Stimulated activated CD4-positive, alpha-beta T cell treated with anti-CD3 and anti-CD28 coated beads, TNF-alpha, amount 100 ng/mL, for 4 hours (primary cell): ENCODE measurements at places on chromosomes 3 and 15.

DNA sequence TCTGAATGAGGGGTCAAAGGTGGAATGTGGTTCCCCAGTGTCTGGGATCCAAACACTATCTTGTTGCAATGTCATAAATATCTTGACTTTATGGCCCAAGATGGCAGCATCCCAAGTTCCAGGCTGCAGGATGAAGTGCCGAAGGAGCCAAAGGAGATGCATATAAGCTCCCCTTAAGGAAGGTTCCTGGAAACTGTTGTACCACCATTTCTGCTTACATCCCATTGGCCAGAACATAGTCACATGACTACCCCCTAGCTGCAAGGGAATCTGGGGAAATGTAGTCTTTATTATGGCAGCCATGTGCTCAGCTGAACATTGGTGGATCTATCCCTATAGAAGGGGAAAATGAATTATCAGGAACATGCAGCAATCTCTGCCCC lies 54.3 kb downstream of the BDH1 start:
- DNase-seq: no peak

DNA sequence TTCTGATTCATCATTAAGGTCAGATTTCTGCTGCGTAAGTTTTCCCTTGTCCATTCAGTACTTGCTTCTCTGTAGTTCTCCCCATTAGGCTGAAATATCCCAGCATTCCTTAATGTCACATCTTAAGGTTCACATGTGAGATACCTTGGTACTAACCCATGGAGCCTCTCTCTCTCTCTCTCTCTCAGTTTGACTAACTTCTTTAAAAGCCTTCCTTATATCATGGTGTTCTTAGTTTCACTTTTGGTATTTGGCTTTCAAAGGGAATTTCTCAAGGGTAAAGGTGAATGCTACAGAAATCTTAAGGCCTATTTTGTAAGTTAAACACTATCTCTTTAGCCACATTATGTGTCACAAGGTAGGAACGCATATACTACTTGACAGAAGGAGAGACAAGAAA lies 427.3 kb upstream of the ZNF717 start:
- DNase-seq: no peak

DNA sequence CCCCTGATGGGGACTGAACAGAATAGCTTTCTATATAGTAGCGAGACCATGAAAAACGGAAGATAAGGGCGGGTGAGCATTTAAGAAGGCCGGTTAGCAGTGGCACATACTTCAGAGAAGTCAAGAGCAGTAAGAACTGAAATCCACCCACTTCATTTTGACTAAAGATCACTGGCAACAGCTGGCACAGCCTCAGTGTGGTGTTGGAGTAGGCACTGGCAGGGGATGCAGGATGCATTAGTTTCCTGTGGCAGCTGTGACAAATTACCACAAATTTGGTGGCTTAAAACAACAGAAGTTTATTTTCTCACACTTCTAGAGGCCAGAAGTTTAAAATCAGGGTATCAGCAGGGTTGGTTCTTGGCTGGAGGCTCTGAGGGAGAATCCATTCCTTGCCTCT lies 176.5 kb downstream of the ADAMTSL3 start:
- DNase-seq: no peak

DNA sequence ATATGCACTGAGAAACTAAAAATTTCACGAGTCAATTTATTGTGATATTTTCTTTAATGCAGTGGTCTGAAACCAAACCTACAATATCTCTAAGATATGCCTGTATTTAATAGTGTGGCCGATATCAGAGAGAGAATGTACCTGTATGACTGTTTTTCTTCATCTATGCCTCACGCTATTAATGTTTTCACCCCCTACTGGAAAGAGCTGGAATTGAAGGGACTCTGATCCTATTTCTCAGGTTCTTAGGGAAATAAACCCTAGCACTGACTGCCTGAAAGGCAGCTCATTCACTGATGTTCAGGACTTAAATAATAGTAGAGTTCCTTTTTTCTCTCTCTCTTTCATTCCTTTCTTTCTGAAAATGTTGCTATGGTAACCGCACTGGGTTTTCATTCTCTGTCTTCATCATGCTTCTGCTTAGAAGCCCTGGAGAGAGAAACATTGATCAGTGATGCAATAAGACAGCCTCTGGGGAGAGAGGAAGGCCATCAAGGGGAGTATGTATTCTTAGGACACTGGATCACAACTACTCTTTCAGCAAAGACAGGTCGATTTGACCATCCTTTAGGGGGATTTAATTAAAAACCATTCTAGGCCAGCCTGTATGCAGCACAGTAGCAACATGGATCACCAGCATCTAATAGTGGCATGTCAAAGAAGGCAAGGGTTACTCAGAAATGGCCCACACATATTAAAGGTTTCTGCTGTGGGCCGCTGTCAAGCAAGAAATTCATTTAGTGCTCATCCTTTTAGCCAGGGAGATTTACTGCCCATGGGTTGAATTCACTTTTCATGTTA lies 1135.7 kb downstream of the IGSF11 start:
- DNase-seq: no peak

- DNase-seq: no peak
Measured at GRCh38 chr3:53616971-53617892, 122.8 kb downstream of the CACNA1D start.

DNA sequence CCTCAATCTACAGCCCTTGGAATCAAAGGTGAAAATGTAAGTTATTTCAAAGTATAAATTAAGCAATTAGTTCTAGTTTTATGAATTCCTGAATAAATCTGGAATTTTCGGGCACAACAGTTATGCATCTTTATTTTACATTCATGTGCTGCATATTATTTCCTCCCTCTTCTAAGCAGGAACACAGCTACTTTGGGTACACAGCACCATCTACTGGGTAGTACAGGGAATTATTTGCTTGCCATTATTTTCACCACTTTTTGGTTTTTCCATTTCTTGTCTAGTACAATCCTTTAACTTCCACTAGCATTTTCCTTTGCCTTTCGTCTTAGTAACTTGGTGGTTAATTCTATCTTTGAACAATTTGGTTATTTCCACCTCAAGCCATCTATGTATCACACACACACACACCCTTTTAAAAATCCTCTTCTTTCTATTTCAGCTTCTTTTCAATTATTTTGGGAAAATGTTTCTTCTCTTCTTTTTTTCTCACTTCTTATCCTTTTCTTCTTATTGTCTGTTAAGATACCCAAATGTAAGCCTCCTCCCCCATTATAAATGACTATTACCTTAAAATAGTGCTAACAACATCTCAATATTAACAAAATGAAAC lies 451.0 kb downstream of the MFSD1 start:
- no peak for DNase-seq

GRCh38 chr15:81085213-81085612 lies 48.9 kb upstream of the CFAP161 start:
- no peak for DNase-seq

DNA sequence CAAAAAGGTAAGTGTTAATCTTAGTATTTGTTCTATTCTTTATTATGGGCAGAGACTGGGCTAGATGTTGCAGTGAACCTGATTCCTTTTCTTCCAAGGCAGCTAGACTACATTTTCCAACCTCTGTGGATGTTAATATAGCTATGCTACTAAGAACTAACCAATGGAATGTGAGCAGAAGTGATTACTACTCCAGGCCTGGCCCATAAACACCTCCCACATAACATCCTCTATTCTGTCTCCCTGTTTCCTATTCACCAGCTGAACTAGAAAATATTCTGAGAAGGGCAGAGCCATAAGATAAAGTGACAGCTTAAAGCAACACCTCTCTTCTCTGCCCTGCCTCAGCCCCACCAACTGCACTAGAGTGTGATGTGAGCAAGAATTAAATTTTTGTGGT lies 29.4 kb downstream of the CD200R1L start:
- no peak for DNase-seq

- no peak for DNase-seq
Measured at GRCh38 chr15:92653366-92653765, 2.2 kb downstream of the FAM174B start.

GRCh38 chr3:16523778-16524177 lies 10.3 kb upstream of the RFTN1 start:
- DNase-seq: no peak

- no peak for DNase-seq
Measured at GRCh38 chr3:140848666-140849065, 93.0 kb upstream of the SLC25A36 start.

DNA sequence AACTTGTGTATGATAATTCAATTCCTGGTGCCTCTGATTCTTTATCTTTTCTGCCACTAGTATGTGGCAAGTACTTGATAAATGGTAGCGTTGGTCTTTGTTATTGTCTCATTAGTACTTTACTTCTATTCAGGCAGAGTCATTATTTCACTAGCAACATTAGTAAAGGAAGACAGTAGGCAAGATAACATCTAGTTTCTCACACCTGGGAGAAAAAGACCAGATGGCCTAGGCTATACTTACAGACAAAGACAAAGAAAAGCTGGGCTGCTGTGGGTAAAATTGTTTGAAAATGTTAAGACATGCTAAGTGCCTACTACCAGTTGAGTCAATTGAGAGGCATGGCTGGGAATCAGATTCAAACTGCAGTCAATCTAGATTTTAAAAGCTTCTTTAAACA lies 198.7 kb upstream of the CMC1 start:
- no peak for DNase-seq

DNA sequence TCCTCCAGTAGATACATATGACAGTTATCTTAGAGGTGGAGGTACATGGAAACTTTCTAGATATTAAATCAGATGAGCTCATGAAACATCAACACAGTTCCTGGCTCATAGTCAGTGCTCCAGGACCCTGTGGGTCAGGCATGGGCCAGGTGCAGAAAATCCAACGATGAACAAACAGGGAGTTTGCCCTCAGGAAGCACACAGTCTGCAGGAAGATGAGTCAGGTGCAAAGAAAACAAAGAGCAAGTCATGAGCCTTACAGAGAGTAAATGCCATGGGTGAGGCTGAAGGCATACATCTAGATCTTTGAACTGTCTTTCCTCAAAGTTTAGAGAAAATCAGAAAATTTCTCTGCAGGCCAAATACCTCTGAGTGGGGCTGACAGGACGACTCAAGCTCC lies 184.2 kb upstream of the TPM1 start:
- DNase-seq: no peak

GRCh38 chr3:121718205-121718846 lies 31.2 kb downstream of the GOLGB1 start:
- no peak for DNase-seq

DNA sequence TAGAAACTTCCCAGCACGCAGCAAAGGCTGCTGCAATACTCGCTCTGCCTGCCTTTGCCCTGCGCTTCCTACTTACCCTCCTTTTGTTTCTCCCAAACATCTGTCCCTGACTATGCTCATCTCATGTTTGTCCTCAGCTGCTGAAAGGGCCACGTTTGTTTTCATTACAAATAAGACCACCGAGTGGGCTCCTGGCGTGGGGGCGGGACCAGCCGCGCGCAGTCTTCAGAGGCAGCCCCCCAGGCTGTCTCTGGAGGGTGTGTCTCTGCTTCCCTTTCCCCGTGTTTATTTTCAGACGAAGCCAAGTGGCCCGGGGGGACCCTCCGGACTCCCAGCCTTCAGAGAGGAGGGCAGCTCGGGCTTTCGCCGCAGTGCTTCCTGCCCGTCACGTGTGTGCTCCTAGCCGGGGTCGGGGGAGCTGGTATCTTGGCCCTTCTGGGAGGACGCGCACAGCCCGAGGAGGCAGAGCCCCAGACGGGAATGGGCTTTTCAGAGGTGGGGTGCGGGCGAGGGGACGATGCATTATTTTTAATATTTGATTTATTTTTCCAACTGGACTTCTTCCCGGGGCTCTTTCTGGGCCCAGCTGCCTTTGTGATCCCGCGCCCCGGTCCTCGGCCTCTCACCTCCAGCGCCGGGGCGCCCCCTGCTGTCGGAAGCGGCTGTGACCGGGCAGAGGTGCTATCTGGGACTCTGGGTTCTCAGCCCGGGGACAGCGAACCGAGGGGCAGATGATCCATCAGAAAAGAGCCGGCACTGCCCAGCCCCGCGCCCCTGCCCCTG lies 70.0 kb upstream of the CGNL1 start:
- DNase-seq: peak; percentile 69

- no peak for DNase-seq
Measured at GRCh38 chr15:48862705-48863104, 15.2 kb upstream of the EID1 start.

DNA sequence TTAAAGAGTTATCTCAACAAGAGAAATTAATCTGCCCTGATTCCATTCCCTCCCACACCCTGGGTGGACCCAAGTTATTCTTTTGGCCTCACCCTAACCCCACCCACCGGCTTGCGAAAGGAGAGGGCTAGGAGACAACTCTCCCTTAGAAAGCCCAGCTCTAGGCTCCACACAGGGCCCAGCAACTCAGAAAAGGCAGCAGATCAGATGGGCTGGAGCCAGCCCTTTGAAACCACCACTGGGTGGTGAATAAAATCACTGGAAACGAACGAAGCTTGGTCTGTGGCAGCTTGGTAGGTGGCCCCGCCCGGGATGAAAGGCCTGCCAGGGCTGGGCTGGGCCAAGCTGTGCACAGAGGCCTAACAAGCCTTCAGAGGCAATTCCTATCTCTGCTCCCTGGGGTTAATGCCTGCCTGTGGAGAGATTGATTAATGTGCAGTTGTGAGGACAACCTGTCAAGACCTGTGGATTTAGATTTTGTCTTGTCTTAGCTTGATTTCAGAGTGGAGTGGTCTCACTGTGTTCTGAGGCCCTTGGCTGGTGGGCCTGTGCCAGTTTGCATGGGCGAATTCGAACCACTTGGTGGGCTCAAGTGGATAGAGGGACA lies 38.8 kb downstream of the BHLHE40 start:
- no peak for DNase-seq
